ENCODE measurements at places on chromosomes 6 and 20. TPM values are rescaled to one million over a fixed set of nuclear protein-coding genes. Genes with fewer than 3 reads are reported as not detected.

DNA sequence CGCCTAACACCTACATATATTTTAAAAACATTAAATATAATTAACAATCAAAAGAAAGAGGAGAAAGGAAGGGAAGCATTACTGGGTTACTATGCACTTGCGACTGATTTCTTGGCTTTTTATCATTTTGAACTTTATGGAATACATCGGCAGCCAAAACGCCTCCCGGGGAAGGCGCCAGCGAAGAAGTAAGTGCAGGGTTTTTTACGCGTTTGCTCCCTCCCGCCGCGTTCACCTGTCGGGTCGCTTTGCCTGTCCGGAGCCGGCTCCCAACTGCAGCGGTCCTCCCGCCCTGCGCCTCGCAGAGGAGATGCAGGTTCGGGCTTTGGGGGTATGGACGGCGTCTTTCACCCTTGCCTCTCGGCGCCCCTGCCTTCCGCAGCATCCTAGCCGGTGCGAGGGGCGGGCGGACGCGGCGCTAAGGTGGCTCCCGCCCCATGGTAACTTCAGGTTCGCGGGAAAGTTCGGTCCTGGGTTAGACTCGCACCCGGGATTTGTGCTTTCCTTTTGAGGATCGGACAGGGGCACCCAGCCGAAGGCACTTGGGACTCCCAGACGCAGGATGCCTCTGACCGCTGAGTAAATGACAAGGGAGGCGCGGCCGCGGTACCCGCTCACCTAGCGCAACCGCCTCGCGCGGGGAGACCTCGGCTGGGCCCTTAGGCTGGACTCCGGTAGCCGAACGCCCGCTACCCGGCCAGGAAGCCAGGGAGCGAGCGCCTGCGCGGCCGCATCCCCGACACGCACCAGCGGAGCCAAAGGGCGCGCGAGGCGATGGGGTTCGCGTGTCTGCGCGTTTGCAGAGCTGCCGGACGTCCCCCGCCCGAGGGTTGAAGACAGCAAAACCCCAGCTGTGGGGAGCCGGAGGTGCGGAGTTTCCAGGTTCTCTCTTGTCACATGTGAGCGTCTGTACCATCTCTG is 891 bp downstream of the RSPO3 start:
- DNase-seq = peak; percentile 59

- DNase-seq = no peak
These were observed 29.8 kb downstream of the ADGRG6 start for GRCh38 chr6:142331601-142332000.

GRCh38 chr6:23180504-23181293 is 611.3 kb downstream of the HDGFL1 start:
- peak; percentile 77 for DNase-seq

- DNase-seq = peak; percentile 41
These were observed 92.4 kb downstream of the SMOC2 start for GRCh38 chr6:168533414-168533813.

DNA sequence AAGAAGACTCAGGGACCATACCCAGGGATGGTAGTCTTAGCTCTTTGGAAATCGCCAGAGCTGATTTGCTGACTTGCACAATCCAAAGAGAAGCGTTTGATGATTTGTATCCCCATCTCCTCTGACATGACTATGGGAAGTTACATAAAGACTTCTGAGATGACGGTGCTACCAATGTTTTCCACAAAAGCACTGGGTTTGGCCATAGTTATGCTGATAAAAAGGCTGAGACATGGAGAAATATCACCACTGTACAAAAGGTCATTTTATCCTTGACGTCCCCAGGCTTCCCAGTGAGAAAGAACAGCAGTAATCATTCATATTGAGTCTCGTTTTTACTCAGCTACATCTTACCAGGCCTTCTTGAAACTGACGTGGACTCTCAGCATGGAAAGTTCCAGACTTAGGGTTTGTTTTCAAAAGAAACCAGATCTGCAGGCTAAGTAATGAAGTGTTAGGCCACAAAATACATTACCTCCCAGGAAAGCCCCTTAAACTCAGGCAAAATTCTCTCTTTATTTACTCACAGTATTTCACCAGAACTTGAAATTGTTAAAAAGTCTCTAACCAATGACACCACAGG is 370.3 kb upstream of the JARID2 start:
- DNase-seq = no peak

DNA sequence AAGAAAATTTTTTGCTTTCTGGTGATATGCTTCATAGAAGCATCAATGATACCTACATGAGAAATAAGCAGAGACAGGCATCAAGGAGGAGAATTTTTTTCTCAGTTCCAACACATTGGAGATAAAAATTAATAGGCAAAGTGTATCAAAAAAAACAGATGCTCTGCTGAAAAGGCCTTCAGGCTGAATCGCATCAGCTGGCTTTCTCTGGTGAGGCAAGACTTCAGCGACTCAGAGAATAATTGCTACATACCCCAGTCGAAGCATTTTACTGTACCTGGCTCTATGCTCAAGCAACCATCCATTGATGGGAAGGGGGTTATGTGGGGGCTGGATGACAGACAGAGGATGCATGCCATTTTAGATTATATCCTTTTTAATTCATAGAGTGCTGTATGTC is 415.1 kb downstream of the TFAP2A start:
- DNase-seq = no peak

DNA sequence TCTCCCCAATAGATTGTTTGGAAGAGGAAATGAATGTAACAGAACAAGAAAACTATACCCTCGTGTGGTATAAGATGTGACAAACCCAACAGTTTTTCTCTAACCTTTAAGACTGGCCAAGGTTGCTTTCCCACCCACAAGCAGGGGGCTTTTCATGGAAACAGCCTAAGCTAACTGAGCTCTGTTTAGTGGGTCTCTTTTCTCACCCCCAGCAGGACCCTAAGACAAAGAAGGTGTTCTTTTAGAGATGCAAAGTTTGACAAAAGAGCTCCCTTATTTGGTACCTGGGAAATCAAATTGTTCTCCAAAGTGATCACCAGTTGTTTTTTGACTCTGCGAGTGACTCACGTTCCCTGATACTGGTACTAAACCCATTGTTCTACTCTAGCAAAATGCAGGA is 59.1 kb downstream of the MBOAT1 start:
- DNase-seq = no peak

DNA sequence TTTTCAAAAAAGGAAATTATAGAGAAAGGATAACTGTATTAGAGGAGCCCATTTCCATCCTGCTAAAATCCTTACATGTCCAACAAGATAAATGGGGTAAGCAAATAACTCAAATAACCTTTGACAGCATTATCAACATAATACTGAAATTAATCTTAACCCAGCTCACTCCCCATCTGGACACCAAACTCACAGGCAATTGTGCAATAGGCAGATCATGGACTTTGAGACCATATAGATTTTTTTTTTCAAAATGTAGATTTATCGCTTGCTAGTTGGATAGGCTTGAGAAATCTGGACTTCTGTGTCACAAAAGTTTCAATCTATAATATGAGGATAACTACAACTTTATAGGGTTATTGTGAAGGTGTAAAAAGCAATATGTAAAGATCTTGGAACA is 134.4 kb upstream of the ASCC3 start:
- DNase-seq = no peak

DNA sequence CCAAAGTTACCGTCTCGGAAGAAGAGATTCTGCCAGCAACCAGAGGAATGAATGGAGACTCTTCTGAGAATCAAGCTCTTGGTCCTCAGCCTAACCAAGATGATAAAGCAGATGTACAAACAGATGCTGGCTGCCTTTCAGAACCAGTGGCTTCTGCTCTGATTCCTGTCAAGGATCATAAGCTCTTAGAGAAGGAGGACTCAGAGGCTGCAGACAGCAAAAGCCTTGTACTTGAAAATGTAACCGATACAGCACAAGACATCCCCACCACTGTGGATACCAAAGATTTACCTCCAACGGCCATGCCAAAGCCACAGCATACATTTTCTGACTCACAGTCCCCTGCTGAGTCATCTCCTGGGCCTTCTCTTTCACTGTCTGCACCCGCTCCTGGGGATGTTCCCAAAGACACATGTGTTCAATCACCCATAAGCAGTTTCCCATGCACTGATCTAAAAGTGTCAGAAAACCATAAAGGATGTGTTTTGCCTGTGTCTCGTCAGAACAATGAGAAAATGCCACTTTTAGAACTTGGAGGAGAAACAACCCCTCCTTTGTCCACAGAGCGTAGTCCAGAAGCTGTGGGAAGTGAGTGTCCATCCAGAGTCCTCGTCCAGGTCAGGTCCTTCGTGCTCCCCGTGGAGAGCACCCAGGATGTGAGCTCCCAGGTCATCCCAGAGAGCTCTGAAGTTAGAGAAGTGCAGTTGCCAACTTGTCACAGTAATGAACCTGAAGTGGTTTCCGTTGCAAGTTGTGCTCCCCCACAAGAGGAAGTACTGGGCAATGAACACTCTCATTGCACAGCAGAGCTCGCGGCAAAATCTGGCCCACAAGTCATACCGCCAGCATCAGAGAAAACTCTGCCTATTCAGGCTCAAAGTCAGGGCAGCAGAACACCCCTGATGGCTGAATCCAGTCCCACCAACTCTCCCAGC is 109.6 kb downstream of the RTN4IP1 start:
- DNase-seq = peak; percentile 72

DNA sequence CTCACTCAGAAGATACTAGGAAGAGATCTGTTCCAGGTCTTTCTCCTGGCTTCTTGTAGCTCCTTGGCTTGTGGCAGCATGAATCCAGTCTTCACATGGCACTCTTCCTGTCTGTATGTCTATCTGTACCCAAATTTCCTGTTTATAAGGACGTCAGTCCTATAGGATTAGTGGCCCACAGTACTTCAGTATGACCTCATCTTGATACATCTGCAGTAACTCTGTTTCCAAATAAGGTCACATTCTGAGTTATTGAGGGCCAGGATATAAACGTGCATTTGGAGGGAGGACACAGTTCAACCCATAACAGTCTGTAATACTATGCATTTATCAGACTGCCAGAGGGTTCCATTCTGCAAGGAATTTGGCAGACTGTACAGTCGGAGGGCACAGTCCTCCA is 57.6 kb upstream of the DYNLRB1 start:
- DNase-seq = no peak

DNA sequence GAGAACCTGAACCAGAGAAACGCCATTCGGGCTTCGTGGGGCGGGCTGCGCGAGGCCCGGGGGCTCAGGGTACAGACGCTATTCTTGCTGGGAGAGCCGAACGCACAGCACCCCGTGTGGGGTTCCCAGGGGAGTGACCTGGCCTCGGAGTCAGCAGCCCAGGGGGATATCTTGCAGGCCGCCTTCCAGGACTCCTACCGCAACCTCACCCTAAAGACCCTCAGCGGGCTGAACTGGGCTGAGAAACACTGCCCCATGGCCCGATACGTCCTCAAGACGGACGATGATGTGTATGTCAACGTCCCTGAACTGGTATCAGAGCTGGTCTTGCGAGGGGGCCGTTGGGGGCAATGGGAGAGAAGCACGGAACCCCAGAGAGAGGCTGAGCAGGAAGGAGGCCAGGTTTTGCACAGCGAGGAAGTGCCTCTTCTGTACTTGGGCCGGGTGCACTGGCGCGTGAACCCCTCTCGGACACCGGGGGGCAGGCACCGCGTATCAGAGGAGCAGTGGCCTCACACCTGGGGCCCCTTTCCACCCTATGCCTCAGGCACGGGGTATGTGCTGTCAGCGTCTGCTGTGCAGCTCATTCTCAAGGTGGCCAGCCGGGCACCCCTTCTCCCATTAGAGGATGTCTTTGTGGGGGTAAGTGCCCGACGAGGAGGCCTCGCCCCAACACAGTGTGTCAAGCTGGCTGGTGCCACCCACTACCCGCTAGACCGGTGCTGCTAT is 904 bp downstream of the B3GALT4 start:
- peak; percentile 56 for DNase-seq

GRCh38 chr6:117870486-117871242 is 36.4 kb upstream of the SLC35F1 start:
- DNase-seq = no peak

DNA sequence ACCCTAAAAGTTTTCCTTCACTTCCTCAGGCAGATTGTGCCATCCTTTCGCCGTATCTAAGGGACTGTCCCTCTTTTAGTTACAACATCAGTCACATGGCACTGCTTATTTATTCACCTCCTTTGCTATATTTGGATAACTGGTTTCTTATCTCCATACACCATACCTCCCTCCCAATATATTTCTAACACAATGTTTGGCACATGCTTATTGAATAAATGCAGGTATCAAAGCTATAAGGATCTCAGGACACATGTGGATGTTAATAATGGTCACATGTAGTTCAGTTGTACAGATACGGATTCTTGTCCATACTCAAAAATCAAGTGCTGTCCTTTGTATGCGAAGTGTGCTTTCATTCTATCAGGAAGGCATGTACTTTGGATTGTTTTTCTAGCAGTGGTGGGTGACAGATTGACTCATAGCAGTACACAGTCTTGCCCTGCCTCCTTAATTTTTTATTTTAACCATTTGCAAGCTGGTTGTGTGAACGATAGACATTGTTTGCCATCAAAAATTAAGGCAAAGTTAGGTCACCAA is 407.1 kb upstream of the RUNX2 start:
- DNase-seq = no peak

DNA sequence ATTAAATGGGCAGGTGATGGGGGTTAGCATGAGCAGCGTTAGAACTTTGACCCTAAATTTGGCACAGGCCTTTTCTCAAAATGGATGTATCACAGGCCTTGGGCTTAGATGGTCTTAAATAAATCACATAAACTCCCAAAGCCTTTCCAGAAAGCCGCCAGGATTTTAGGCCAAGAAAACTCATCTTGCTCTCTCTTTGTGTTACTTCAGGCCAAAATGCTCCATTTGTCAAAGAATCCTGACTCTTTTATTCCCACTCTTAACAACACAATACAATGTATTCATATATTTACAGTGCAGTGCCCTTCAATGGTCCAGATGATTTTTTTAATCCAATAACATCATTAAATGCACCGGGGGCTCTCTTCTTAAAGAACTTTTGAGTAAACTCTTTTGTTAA is 5.9 kb upstream of the TCP11 start:
- DNase-seq = no peak

DNA sequence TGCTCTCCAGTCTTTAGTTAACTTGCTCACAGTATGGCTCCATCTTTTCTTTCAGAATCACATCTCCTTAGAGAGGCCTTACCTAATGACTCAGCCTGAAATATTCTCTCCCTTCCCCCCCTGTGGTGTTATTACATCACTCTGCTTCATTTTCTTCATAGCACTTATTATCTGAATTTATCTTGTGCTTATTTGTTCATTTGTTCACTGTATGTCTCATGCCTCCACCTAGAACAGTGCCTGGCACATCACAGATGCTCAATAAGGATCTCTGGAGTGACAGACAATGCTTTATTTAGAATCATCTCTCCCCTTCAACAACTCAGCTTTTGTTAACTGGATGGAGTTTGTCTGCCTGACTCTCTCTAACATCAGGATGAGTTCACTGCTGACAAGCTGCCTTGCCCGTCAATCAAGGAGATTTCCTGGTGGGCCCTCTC is 96.6 kb upstream of the MAN1A1 start:
- no peak for DNase-seq

GINS1 gene
- total RNA-seq = 0.73 TPM

TENT5A gene
- 60.9 TPM for total RNA-seq

CRYBG1 gene
- 1.8 TPM for total RNA-seq

ZNF311 gene
- 0.35 TPM for total RNA-seq

SGK2 gene
- total RNA-seq = 1.1 TPM

GJA10 gene
- not detected for total RNA-seq
